Gastrocnemius medialis (tissue), 4 donors: ENCODE measurements at places on chromosomes 12 and 14. TPM values are rescaled to one million over a fixed set of nuclear protein-coding genes. Genes with fewer than 3 reads are reported as not detected.

DNA sequence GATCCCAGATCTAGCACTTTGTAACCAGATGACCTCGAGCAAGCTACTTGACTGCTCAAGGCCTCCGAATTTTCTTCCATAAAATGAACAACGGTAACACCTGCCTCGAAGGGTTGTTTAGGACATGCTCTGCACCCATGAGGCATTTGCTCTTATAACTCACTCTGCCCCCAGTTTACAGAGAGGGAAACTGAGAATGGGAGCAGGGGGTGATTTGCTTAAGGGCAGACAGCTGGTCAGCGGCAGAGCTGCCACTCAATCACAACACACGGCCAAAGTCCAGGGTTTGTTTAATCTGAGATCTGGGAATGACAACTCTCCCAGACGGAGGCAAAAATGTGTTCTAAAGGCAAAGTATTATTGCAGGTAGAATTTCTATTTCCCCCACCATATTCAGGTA lies 156.3 kb downstream of the RIMBP2 start:
- no peaks in the 10 kb centered on the region for H3K36me3 ChIP-seq
- DNase-seq, result no peak
- no peaks in the 10 kb centered on the region for H3K4me1 ChIP-seq
- no peak overlapping the region for H3K4me3 ChIP-seq
- H3K27ac ChIP-seq, result no peak overlapping the region

DNA sequence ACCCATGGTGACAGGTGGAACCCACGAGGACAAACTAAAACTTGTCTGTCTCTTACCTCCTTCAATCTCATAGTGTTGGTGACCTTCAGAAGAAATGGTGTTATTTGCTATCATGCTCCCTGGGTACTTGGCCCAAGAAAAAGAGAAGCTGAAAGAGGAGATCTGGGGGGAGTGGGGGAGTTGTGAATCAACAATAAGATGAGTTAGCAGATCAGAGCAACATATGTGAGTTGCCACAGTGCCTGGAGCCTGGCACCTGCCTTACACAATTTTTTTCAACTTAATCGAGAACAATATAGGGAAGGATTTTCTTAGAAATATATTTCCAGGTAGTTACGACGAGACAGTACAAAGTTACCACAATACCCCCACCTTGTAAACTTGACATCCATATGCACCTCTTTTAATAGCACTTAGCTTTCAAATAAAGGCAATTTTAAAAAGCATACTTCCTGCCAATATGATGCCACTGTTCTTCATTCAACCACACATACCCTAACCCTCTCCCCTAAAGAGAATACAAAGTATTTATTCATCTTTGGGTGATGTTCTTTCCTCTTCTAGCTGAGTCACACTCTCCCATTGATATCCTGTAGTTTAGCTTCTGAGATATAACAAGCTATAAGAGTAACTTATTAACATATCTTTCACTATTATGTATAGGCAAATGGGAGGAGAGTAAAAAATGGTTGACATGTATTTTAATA lies 424.1 kb upstream of the OR4E1 start:
- H3K27me3 ChIP-seq, result no peaks in the 10 kb centered on the region
- peak overlapping the region; percentile 65 for H3K27ac ChIP-seq
- no peak for DNase-seq
- H3K4me3 ChIP-seq, result no peak overlapping the region
- H3K4me1 ChIP-seq, result no peaks in the 10 kb centered on the region
- H3K36me3 ChIP-seq, result no peaks in the 10 kb centered on the region

DNA sequence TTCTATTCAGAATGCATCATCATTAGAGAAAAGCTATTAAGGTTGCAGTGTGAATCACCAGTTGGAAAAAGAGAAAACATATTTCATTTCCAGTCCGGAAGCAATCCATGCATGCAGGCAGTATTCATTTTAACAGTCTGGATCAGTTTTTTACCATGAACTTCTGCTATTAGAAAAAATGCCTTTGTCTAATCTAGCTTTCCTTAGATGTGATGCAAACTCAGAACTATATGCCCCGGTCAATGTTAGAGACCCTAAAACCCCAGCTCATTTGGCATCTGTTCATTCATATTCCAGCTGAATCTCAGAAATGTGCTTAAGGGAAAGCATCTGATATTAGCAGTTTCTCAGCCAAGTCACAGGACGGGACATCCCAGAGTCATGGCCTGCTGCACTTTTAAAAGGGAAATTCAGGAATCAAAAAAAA lies 8.5 kb downstream of the IRAK3 start:
- no peaks in the 10 kb centered on the region for H3K27me3 ChIP-seq
- no peak overlapping the region for H3K4me3 ChIP-seq
- H3K27ac ChIP-seq, result no peak overlapping the region
- no peaks in the 10 kb centered on the region for H3K4me1 ChIP-seq

DNA sequence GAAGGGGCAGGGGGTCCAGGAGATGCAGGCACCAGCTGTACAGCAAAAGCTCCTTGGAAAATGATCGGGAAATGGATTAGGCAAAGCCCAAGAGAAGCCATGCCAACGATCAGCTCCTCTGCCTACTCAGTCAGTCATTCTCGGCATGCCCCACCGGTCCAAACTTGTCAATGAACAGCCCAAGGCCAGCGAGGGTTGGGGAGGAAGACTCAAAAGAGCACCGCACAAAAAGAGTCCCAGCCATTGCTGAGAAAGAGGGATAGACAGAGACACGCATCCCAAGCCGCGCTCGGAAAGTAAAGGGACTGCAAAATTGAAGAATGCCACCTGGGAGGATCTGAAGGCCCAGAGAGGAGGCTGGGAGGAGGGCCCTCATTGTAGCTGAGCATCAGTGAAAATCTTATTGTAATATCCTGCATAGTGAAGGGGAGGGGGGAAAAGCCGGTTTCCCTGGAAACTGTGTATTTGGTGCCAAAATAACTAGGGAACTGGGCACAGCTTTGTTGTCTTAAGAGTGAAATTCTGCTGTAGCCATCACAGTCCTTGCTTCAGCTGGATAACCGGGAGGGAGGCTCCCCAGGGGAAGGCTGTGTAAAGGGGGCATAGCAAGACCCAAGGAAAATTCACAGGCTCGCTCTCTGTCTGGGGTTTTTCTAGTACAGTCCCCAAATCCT lies 4.7 kb downstream of the KDM2B start:
- peaks cover 8% of the 10 kb centered on the region for H3K4me1 ChIP-seq
- DNase-seq, result no peak
- no peak overlapping the region for H3K27ac ChIP-seq
- no peaks in the 10 kb centered on the region for H3K36me3 ChIP-seq

Gene OASL
- total RNA-seq, result 0.36 TPM

DNA sequence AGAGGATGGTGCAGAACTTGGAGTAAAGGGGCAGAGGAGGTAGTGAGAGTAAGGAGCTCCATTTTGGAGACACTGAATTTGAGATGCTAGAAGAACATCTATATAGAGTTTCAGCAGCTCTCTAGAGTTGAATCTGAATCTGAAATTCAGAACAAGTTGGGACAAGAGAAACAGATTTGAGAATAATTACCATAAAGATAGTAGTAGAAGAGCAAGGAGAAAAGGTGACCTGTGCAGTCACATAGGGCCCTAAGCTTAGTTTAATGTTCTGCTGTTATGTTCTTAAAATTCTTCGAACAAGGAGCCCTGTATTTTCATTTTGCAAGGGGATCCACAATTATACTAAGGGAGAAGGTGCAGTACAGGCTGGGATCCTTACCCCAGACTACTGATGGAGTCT lies 7.4 kb downstream of the REM2 start:
- no peak overlapping the region for H3K4me3 ChIP-seq
- no peak for DNase-seq
- no peak overlapping the region for H3K27ac ChIP-seq
- H3K27me3 ChIP-seq, result peaks cover 18% of the 10 kb centered on the region

GRCh38 chr12:89621521-89621920 lies 87.1 kb downstream of the ATP2B1 start:
- H3K36me3 ChIP-seq, result no peaks in the 10 kb centered on the region
- no peak overlapping the region for H3K27ac ChIP-seq
- no peak overlapping the region for H3K4me3 ChIP-seq
- no peaks in the 10 kb centered on the region for H3K4me1 ChIP-seq
